ENCODE measurements at places on chromosomes 1 and 21.

DNA sequence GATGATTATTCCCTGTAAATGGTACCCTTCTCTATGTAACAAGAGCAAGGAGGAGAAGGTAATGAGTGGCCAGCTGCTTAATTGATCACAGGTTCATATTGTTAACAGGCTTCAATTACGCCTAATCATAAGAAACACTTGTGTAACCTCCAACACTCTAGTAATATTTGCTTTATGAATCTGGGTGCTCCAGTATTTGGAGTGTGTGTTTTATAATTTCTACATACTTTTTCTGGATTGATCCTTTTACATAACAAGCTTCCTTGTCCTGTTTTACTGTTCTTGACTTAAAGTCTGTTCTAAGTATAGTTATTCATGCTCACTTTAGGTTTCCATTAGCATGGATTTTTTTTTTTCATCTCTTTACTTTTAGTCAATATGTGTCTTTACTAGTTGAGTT lies 984.2 kb downstream of the AMY1C start:
- H3K4me1 ChIP-seq, result no peaks in the 10 kb centered on the region
- H3K27me3 ChIP-seq, result no peaks in the 10 kb centered on the region
- H3K4me3 ChIP-seq, result no peak overlapping the region
- H3K36me3 ChIP-seq, result no peaks in the 10 kb centered on the region

DNA sequence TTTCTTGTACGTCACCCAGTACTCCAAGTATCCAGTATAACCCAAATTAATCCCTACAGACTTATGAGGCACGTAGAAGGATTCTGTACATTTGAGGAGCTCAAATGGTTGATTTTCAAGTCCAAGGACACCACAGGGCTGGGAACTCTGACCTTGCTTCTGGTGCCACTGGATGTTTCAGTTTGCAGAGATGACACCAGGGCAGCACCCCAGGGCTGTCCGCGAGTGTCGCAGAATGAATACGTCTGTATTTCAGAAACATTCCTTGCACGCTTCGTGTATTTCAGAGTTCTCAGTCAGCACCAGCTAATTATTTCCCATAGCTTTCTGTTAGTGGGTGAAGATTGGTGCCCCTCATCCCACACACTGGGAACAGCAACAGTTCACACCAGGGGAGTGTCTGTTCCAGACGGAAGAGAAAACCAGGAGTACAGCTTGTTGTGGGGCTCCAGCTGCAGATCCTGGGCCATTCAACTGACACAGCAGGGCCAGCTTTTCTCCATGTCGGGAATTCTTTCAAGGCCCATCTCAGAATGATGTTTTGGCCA lies 159.2 kb downstream of the RHOU start:
- no peak for DNase-seq
- no peak overlapping the region for H3K27ac ChIP-seq
- no peaks in the 10 kb centered on the region for H3K27me3 ChIP-seq
- H3K4me3 ChIP-seq, result no peak overlapping the region

DNA sequence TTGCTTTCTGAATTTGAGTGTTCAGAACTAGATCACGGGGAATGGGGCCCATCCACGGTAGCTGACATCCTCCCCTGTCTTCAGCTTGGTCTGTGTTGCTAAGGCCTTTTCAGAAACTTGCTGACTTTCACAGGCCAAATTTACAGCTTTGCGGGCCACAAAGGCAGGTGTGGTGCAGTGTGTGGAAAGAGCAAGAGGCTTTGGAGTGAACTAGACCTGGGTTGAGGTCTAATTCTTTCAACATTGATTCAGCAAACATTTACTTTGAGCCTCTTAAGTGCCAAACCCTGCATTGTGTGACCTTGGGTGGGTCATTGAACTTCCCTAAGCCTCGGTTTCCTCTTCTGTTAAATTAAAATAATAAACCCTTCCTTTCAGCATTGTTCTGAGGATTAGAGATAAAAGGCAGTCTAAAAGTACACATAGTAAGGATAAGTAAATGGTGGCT lies 24.3 kb downstream of the STPG1 start:
- no peaks in the 10 kb centered on the region for H3K27me3 ChIP-seq
- peaks cover 62% of the 10 kb centered on the region for H3K4me1 ChIP-seq
- no peak overlapping the region for H3K27ac ChIP-seq
- H3K36me3 ChIP-seq, result no peaks in the 10 kb centered on the region

- H3K27ac ChIP-seq, result no peak overlapping the region
- H3K4me3 ChIP-seq, result no peak overlapping the region
- peaks cover 21% of the 10 kb centered on the region for H3K4me1 ChIP-seq
- DNase-seq, result no peak
These were observed 77.1 kb upstream of the IPO9 start for GRCh38 chr1:201751872-201752271.
